Bronchus fibroblast of lung (primary cell): ENCODE measurements at places on chromosomes 1 and 21. TPM values are rescaled to one million over a fixed set of nuclear protein-coding genes. Genes with fewer than 3 reads are reported as not detected.

Gene FMO1
- 1.2 TPM in 1 of 2 replicates, not detected in the other for total RNA-seq

Gene GOLT1A
- total RNA-seq, result not detected in 2 replicates

Gene OR2G6
- total RNA-seq, result not detected in 2 replicates

Gene ADGRB2
- 5.2 and 5.9 TPM in 2 replicates for total RNA-seq

Gene GREM2
- total RNA-seq, result under 0.01 TPM in 1 of 2 replicates, not detected in the other

Gene KCNJ15
- total RNA-seq, result 0.15 TPM in 1 of 2 replicates, not detected in the other

Gene HIVEP3
- 1.9 and 2.4 TPM in 2 replicates for total RNA-seq

Gene MANEAL
- 0.17 and 0.30 TPM in 2 replicates for total RNA-seq

Gene SLC6A9
- 5.2 and 9.1 TPM in 2 replicates for total RNA-seq

Gene KRTAP10-6
- total RNA-seq, result not detected in 2 replicates

Gene CHI3L1
- total RNA-seq, result 0.50 and 0.59 TPM in 2 replicates

Gene ARHGEF10L
- total RNA-seq, result 9.1 and 10.7 TPM in 2 replicates
